HuH-7 (cell line): ENCODE measurements at places on chromosomes 7 and 10.

- peak; percentile 80 for DNase-seq
Measured at GRCh38 chr7:25025218-25025671, 45.3 kb upstream of the OSBPL3 start.

DNA sequence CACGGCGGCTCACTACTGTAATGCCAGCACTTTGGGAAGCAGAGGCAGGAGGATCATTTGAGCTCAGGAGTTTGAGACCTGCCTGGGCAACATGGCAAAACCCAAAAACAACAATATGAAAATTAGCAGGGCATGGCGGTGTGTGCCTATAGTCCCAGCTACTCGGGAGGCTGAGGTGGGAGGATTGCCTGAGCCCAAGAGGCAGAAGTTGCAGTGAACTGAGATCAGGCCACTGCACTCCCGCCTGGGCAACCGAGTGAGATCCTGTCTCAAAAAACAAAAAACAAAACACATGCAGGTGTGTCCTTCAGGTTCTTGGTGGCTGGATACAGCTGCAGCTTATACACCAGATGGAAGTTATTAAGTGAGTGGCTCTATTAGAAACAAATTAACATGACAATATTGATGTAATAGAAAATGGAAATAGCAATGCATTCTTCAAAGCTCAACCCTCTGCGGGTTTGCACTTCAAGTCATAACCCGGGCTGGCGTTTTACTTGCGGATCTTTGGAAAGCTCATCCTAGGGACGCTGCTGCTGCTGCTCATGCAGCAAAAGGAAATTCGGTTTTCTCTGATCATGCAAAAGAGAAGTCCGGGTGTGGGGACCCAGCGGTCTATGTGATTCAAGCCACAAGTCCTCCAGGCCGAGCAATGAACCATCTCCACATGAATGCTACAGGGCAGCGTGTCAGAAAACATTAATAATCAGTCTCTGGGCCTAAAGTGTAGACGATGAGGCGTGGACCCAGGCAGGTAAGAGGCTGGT lies 281.9 kb downstream of the PRPF18 start:
- DNase-seq: no peak

GRCh38 chr10:112914288-112914952 lies 35.6 kb upstream of the TCF7L2 start:
- no peak for DNase-seq

GRCh38 chr10:52297747-52298146 lies 16.3 kb upstream of the DKK1 start:
- no peak for DNase-seq
